ENCODE measurements at places on chromosomes 12 and 14.

DNA sequence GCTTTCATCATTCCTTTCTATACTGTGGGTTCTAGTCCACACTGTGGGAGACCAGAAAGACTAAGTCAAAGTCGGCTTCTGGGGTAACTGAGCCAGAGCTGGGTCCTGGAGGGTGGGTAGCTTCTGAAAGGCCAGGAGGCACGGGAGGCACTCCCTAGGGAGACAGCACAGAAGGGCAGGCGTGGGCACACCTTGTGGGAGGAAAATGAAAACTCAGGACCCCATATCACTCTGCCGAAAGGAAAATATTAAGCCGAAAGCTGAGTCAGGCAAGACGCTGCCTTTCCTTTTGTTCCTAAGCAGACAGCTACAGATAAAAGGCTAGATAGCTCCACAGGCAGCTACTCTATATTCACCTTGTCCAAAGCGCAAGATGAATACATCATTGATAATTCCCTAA, 20.7 kb downstream of the ANO2 start:
- no peak for DNase-seq

DNA sequence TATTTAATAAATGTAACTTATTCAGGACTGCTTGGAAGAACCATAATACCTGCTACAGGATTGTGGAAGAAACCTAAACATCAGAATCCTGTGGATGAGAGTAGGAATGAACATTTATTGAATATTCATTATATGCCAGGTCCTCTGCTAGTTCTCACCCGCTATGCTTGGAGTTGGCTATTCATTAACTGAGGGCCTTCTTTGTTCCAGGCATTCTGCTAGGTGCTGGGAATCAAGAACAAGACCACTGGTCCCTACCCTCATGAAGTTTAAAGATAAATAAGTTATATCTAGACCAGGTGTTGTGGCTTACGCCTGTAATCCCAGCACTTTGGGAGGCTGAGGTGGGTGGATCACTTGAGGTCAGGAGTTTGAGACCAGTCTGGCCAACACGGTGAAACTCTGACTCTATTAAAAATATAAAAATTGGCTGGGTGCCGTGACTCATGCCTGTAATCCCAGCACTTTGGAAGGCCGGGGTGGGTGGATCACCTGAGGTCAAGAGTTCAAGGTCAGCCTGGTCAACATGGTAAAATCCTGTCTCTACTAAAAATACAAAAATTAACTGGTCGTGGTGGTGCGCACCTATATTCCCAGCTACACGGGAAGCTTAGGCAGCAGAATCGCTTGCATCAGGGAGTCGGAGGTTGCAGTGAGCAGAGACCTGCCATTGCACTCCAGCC, 3.8 kb upstream of the TULP3 start:
- DNase-seq: no peak

GRCh38 chr12:26510354-26510674, 314.9 kb downstream of the SSPN start:
- DNase-seq: no peak

DNA sequence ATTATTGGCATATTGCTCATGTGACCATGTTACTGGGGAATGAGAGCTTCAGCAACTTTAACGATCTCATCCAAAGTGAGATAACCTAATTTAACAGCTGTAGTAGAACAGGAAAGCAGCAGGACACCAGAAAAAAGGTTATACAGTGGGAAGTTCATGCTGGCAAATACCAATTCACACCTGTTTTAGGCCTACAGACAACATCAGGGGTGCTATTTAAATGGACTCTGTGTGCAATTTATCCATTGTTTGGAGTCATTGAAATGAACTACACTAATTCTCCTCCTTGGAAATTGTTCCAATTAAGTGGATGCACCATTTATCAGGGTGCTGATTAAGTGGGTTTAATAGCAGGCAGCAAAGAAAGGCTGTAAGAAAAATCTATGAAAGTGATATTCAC, 424.4 kb upstream of the LMO3 start:
- no peak for DNase-seq

GRCh38 chr12:8493084-8493483, 20.2 kb upstream of the CLEC4D start:
- peak; percentile 38 for DNase-seq

GRCh38 chr14:67618617-67619063, 1.1 kb upstream of the ARG2 start:
- DNase-seq: no peak

- no peak for DNase-seq
Observed at GRCh38 chr14:78335531-78335930, 165.4 kb downstream of the NRXN3 start.

DNA sequence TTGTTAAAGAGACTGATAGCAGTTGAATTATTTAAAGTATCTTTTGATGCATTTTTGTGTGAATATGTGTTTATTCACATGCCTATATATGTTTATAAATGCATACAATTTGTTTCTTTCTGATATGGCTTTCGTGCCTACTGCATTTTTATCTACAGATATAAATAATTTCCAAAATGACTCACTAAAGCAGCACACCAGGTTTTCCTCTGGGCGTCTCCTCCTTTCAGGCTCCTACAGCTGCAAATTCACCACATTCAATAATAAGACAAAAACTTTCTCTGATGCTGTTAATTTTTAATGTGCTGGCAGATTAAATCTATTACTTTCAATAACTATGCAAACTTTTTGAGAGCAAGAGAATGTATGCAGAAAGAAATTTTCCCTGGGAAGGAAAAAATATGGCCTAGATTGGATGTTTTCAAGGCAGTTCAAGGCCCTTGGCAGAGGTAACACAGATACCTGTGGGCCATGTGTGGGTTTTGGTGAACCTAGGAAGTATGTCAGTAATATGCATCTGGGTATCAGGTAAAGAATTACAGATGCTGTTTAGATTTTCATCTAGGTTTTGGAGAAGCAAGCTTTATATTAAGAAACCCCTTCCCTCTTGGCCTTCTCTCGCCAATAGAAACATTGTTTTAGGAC, 381.8 kb downstream of the EGLN3 start:
- DNase-seq: no peak

DNA sequence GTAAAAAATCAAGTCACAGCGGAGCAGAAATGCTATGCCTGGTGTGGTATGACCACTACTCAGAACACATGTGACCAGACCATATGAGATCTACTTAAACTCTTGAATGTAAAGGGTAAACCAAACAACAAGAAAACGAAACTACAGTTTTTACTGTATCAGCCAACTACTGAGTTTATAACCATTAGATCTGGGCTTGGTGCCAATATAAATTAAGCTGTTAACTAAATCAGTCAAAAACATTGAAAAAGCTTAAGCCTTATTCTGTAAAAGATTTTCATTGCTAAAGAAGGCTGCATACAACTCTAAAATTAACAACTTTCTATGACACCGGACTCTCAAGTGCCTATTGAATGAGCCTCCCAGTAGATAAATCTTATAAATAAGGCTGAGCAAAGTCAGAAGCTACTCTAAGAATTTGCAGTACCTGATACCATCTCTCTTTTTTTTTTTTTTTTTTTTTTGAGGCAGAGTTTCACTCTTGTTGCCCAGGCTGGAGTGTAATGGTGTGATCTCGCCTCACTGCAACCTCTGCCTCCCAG, 35.4 kb downstream of the SPTLC2 start:
- no peak for DNase-seq

- DNase-seq: no peak
Observed at GRCh38 chr12:121596526-121596925, 15.7 kb upstream of the KDM2B start.

DNA sequence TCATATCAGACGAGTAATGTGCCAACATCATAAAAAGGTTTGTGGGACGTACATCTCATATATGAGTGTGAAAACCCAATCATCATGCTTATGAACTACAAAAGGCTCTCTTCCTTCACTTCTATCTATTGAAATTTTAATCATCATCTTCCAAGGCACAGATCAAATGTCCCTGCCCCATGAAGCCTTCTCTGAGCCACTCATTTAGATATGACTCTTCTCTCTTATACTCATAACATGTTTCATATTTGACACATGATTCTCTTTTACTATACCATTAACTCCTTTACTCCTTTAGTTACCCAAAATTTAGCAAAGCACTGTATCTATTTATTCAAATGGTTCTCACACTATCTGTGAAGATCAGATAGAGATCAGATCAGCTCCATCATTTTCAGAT, 22.2 kb downstream of the RALGAPA1 start:
- no peak for DNase-seq

- DNase-seq: no peak
Observed at GRCh38 chr12:75751769-75752471, 240.5 kb upstream of the KRR1 start.

- DNase-seq: no peak
Observed at GRCh38 chr12:105783983-105784947, 354.5 kb downstream of the NUAK1 start.

GRCh38 chr14:52125885-52126284, 57.0 kb upstream of the NID2 start:
- no peak for DNase-seq
